K562 (cell line): ENCODE measurements at places on chromosomes 3 and 15.

DNA sequence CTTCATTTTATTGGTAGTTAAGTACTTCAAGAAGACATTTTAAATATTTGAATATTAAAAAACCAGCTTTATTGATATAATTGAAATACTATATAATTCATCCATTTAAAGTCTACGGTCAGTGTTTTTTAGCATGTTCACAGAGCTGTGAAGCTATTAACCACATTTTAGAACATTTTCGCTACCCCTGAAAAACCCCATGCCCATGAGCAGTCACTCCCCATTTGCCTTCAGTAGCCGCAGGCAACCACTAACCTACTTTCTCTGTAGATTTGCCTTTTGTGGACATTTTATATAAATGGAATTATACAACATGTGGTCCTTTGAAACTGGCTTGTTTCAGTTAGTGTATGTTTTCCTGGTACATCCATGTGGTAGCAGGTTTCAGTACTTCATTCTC lies 55.7 kb downstream of the GPR171 start:
- no peak for DNase-seq

DNA sequence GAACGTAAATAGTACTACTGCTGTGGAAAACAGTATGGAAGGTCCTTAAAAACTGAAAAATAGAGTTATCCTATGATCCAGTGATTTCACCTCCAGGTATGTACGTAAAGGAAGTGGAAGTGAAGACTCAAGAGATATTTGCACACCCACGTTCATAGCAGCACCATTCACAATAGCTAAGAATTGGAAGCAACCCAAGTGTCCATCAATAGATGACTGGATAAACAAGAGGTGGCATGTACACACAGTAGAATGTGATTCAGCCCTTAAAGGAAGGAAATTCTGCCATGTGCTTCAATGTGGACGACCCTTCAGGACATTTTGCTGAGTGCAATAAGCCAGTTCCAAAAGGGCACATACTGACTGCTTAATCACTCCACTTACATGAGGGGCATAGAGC lies 188.3 kb downstream of the APBA2 start:
- no peak for DNase-seq

DNA sequence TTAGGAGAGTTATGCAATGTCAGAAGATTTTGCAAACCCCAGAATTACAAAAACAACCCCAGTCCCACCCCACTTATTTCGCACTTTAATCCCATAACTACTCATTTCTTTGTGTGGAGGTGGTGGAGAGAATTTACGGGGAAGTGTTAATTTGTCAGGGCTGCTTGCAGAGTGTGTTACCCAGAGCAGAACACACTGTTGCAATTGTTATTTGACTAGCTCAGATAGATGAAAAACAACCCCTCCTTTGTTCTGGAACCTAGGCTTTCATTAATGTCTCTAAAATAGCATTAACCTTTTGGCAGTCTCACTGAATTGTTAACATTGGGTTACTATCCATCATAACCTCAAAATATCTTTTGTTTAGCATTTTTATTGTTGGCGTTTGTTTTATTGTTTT lies 55.8 kb upstream of the MINAR1 start:
- no peak for DNase-seq

DNA sequence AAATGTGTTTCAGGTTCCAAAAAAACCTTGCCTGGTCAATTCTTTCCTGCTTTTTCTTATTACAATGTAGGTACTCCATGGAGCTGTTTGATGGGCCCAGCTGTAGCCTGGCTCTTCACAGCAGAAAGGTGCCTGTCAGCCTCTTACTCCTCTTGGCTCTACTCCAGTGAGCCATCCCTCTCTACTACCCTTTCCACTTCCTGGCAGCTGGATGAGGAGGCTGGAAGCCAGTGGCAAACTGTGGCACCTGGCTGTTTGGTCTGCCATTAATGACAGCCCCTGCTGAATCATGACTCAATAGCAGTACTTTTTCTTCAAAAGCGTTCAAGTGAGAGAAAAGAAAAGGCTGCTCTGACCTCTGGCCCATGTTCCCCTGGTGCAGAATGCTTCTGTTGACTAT lies 618.1 kb downstream of the PYDC2 start:
- no peak for DNase-seq

- no peak for DNase-seq
Measured at GRCh38 chr15:65361708-65362459, 15.9 kb downstream of the IGDCC3 start.

DNA sequence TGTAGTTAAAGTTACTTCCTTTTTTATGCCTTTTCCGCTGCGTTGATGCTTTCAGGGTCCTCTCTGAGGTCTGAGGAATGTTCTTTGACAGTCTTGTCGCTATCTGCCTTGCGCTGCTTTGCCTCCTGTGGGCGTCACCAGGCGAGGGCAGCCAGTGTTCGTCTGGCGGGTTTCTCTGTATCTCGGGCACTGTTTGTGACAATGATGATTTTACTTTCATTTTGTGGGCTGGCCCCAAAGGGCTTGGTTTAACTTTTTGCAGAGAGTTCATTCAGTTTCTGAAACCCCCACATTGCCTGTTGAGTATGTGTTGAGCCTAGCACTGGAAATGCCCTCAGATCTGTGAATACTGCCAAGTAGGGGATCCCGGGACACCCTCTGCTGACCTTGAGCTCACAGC lies 24.6 kb upstream of the SACM1L start:
- no peak for DNase-seq
